ENCODE measurements at places on chromosomes 13 and 19.

- DNase-seq, result no peak
These were observed 1278.8 kb upstream of the MIR17HG start for GRCh38 chr13:90068658-90069057.

- DNase-seq, result no peak
These were observed 38.0 kb downstream of the GAS6 start for GRCh38 chr13:113825841-113826240.

DNA sequence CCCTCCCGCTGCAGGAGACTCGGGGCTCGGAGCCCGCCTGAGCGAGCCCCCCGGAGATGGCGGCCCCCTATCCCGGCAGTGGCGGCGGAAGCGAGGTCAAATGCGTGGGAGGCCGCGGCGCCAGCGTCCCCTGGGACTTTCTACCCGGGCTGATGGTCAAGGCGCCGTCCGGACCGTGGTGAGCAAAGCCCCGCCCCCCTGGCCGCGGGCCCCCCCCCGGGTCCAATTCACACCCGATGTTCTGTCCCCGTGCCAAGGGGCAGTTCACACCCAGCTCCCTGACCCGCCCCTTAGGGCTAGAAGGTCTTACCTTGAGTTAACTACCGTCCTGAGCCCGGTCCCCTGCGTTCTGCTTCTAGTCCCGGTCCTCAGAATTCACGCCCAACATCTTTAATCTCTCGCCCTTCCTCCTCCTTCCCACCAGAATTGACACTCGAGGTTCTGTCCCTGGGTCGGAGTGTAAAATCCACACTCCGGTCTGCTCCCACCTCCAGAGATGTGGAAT is 1.4 kb downstream of the NPAS1 start:
- no peak for DNase-seq

- DNase-seq, result no peak
These were observed 17.1 kb upstream of the WASF3 start for GRCh38 chr13:26540334-26540733.

DNA sequence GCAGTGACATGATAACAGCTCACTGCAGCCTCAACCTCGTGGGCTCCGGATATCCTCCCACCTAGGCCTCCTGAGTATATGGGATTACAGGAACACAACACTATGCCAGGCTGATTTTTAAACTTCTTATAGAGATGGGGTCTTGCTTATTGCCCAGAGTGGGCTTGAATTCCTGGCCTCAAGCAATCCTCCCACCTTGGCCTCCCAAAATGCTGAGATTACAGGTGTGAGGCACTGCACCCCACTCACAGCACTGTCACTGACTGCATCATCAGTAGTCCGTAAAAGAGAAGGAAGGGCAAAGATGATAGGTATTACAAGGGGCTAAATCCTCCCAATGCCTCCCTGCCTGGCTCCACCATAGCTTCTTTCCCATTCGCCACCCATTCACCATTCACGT is 4.1 kb downstream of the RHPN2 start:
- DNase-seq, result no peak

DNA sequence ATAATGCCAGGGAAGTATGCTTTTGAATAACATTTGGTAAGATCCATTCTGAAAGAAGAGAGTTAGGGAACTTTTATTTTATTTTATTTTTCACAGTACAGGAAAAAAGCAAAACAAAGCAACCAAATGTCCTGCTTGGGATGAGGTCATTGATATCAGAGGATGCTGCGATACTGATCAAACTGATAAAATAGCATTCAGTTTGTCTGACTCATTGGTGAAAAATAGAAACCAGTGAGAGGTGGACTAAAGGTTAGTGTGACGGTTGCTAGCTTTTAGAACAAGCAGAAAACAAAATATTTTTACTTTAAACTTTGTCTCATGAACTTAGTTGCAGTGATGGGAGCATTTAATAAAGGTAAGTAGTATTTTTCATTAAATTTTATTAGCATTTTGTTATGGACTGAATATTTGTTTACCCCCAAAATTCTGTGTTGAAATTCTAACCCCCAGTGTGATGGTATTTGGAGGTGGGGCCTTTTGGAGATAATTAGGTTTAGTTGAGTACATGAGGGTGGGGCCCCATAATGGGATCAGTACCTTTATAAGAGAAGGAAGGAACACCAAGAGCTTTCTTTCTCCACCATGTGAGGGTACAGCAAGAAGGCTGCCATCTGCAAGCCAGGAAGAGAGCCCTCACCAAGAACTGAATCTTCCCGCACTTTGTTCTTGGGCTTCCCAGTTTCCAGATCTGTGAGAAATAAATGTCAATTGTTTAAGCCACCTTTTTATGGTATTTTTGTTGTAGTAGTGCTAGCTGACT is 37.3 kb downstream of the ITGBL1 start:
- DNase-seq, result peak; percentile 26

GRCh38 chr19:51779703-51780102 is 15.3 kb upstream of the FPR3 start:
- DNase-seq, result no peak

DNA sequence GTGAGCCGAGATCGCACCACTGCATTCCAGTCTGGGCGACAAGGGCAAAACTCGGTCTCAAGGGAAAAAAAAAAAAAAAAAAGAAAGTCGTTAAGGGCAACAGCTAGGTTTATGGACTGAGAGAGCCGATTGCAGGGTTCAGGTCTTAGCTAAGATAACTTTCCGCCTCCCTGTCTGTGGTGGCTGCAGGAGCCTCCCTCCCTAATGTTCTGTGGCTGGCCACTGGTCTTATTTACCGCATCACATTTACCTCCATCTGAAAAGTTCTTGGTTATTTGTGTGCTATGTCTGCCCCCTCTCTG is 722 bp upstream of the CRTC1 start:
- DNase-seq, result no peak

Data from kidney tubule cell (primary cell).